ENCODE measurements at places on chromosomes 5 and 9. TPM values are rescaled to one million over a fixed set of nuclear protein-coding genes. Genes with fewer than 3 reads are reported as not detected.

DNA sequence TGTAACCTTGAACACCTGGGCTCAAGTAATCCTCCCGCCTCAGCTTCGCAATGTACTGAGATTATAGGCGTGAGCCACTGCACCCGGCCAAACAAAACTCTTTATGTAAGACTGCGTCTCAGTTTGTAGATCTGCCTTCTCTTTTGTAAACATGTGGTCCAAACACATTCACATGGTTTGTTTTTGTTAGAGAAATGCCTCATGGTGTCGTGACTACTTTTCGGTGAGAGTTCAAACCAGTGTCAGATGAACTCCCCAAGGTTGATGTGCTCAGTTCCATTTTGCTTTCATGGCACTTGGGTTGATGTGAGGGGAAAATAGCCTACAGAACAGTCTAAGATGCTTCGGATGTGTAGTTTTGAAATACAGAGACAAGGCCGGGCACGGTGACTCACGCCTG is 231.6 kb downstream of the GOLPH3 start:
- no peaks in the 10 kb centered on the region for H3K27me3 ChIP-seq
- no peak overlapping the region for H3K4me3 ChIP-seq
- no peaks in the 10 kb centered on the region for H3K36me3 ChIP-seq
- no peaks in the 10 kb centered on the region for H3K4me1 ChIP-seq
- no peak for DNase-seq

DNA sequence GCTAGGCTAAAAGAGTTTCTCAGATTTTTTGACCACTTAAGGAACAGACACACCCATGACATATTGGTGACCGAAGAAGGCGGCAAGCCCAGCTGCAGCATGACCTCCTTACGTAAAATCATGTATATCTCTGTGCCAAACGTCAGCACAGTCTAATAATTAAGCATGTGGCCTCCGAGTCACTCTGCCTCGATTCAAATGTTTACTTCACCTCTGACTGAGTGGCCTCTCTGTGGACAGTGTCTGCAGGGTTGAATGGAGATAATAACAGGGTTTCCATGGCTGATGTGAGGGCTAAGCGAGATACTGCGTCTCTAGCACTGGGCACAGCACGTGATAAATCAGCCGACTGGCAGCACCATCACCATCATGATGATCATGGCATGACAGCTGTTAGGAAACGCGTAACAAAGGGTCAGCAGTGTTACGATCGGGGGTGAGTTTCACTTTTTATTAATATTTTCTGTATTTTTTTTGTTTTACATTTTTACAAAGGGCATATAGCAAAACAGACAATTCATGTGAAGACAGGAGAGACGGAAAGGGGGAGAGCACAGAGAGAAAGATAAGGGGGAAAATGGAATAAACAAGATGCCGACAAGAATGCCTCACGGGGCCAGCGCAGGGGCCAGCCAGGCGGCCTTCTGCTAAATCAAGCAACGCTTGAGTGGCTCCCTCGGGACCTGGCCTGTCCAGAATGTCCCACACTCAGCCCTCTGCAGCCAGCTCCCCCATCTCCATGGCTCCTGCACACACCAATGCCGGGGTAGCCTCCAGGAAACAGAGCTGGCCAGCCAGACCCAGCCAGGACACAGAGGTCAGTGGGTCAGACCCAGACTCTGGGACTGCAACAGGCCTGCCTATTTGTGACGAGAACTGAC is 60.3 kb downstream of the ADAMTS2 start:
- H3K4me3 ChIP-seq = no peak overlapping the region
- peak; percentile 34 for DNase-seq
- H3K27ac ChIP-seq = no peak overlapping the region
- H3K4me1 ChIP-seq = no peaks in the 10 kb centered on the region

- no peak overlapping the region for H3K27ac ChIP-seq
- H3K4me3 ChIP-seq = no peak overlapping the region
- H3K36me3 ChIP-seq = no peaks in the 10 kb centered on the region
- no peak for DNase-seq
Observed at GRCh38 chr5:128358826-128359225, 179.2 kb downstream of the FBN2 start.

DNA sequence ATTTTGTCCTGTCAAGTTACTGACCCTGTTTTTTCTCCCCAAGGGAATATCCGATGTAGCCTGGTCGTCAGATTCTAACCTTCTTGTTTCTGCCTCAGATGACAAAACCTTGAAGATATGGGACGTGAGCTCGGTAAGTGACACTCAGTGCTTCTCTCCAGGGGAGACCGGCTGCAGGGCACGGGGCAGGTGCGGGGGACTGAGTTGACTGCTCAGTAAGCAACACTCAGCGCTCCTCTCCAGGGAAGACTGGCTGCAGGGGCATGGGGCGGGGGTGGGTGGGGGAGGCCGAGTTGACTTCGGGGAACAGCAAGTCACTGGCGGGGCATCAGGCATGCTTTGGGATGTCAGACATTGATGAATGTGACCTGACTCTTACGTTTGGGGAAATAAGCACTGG is 6.0 kb downstream of the WDR5 start:
- H3K27ac ChIP-seq = no peak overlapping the region
- H3K36me3 ChIP-seq = peaks cover 46% of the 10 kb centered on the region
- no peak for DNase-seq

DMRTA1 gene
- total RNA-seq = 3.9 TPM

KCNV2 gene
- not detected for total RNA-seq
